Stimulated activated CD8-positive, alpha-beta memory T cell treated with anti-CD3 and anti-CD28 coated beads, Interleukin-2, amount 100 ng/mL, for 48 hours (primary cell): ENCODE measurements at places on chromosomes 12 and 14.

DNA sequence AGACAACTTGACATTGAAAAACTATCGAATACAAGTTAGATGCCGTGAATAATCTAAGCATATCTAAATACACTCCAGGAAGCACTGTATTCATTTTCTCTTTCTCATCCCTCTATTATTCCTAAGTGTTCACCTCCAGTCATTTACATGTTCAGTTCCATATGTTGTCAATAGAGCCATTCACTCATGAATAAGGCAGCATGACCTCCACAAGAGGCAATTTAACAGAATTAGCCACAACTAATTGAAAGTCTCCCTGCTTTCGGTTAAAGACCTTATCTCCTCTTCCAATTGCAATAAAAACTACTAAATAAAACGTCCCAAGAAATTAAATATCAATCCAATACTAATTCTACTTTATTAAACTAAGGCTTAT, 1.8 kb downstream of the LRIG3 start:
- DNase-seq, result no peak

DNA sequence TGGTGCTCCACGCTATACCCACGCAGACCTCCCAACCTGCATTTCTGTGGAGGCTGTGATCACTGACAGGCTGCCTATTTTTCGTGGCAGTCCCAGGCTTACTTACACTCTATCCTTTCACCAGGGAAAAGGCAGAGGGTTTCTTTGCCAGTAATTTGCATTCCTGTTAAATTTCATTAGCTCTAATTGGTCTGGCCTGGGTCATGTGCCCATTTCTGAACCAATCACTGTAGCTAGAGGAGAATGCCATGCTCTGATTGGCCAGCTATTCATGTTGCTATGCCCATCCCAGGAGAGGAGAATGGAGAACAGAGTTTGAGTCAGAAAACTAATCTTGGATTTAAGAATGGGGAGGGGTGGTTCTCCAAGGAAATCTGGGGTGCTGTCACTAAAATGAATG, 43.2 kb upstream of the TUNAR start:
- DNase-seq, result no peak

DNA sequence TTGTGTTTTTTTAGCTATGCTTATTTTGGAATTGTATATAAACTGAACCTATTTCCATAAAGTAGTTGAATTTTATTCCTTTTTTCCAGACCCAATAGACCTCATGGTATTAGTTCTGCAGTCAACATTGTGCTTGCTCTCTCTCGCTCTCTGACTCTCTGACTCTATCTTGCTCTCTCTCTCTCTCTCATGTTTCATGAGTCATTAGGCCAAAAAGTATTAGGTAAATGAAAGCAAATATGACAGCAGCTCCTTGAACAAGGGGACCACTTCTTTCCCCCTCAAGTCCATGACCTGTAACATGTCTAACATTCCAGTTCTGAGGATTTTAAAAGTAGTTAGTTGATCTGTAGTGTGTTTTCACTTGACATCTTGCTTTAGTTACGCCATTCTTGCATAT, 14.0 kb upstream of the C12orf71 start:
- no peak for DNase-seq

DNA sequence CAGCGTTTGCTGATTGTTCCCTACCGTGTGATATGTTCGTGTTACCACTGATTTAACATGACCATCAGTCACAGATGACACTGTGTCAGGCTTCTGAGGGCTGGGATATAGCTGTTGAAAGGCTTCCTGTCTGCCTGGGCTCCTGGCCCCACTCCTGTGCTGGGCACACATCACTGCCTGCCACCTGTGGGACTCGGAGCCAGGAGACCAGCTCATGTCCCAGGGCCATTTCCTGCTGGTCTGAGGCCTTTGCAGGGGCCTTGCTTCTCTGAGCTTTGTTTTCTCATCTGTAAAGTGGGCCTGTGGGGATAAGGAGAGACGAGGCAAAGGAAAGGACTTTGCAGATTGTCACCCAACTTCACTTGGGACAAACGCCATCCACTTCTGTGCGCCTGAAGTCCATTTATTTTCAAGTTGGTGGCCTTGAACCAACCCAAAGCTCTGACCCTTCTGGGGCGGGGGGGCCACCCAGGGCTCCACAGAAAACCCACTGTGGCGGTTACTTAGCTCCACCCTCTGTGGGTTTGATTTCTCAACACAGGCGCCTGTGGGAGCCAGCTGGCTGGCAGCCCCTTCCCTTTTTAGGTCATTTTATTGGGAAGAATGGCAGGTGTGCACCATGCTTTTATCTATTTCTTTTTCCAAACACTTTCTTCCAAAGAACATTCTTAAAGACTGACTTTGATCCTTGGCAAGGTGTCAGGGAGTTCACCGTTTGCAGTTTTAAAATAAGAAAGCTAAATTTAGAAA, 54.1 kb downstream of the BEGAIN start:
- DNase-seq, result no peak
